ENCODE measurements at places on chromosomes 11 and 22.

- DNase-seq: no peak
These were observed 4.1 kb upstream of the PLAAT2 start for GRCh38 chr11:63567044-63567840.

DNA sequence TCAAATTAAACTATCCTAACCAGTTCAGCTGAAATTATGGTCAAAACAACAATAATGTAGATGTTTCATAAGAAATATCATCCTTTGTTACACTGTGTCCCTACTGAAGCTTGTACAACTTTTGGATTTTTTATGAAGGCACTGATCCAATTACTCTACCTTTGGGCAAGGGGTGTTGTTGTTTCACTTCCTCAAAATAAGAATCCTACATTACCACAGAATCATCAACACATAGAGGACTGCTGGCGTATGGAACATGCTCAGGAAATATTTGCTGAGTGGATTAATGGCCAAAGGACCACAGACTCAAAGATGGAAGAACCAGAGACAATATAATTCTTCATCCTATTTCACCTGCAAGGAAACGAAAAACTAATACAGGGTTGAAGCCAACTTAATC, 907.5 kb upstream of the CCDC90B start:
- no peak for DNase-seq

DNA sequence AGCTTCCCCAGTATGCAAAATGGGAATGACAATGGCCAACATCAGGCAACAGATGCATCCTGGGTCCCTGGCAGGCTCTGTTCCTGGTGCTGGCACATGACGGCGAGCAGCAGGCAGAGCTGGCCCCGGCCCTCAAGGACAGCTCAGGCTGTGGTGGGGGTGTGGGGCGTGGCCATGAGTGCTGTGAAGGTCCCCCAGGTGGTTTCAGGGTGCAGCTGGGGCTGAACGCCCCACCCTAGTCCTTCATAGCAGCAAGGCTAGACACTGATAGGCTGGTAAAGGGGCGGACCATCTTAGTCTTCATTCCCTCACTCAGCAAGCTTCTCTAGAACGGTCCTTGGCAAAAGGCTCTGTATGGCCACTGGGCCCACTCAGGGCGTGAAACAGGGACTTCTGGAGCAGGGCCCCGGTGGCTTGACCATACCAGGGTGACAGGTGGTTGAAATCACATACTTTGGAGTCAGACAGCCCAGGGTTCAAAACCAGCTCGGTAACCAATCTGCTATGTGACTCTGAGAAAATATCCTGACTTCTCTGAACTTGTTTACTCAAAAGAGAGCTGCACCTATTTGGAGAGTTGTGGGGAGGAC, 15.1 kb downstream of the NPTXR start:
- no peak for DNase-seq

- no peak for DNase-seq
These were observed 38.3 kb upstream of the TFIP11 start for GRCh38 chr22:26550498-26551033.

DNA sequence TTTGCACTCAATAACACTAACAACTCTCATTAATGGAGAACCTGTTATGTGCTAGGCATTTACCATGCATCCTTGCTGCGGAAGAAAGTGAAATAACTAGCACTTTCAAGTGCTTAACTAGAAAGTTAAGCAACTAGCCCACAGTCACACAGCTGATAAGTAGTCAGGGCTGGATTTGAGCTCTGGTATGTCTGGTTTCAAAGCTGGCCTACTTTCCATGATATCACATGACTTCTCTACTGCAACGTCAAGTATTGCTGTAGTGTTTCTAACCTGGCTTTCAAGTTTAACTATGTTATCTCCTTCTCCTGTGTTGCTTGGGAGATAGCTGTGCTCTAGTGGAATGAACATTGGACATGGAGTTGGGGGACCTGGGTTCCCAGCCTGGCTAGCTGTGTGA, 12.1 kb downstream of the SLC15A3 start:
- no peak for DNase-seq

DNA sequence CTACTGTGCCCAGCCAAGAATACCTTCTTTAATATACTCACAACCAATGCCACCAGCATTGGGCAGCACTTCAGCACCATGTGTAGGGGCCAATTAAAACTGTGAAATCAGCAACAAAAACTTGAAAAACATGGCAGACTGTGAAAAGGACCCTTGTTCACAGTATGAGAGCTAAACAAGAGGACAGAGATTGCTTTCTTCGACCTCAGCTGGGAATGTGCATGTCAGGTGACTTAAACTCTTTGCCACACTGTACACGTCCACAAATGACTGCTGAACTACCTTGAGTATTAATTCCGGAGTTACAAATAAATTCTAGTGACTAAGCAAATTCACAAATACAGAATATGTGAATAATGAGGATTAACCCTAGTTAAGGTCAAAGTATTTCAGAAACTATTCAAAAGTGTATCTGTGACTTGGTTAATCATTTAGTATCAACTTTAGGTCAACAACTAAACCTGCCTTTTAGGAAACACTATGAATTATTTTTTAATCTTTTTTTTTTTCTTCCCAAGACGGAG, 33.0 kb downstream of the DDX6 start:
- no peak for DNase-seq

DNA sequence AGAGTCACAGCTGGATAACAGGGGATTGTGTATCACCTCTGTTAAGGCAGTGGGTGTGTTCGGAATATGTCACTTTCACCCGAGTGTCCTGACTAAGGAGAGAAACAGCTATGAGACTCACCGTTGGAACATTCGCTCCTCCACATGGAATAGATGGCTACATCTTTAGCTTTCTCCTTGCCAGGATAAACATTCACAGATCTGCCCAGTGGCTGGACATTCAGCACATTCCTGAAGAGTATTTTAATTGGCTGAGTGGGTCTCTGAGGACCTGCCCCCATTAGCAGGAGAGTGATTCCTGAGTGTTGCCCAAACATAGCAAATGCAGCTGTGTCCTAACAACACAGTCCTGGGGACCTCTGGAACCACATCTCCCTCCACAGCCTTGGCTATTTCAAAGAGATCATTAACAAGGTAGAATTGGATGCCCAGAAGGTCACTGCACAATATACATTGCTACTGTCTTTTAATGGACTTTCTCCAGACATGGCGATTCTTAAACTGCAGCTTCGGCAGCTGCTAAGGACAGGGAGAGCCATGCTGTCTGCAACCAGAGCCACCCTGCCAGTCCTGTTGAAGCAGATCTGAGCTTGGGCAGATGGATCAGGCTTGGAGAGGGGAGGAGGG, 435.0 kb upstream of the CADM1 start:
- DNase-seq: no peak

DNA sequence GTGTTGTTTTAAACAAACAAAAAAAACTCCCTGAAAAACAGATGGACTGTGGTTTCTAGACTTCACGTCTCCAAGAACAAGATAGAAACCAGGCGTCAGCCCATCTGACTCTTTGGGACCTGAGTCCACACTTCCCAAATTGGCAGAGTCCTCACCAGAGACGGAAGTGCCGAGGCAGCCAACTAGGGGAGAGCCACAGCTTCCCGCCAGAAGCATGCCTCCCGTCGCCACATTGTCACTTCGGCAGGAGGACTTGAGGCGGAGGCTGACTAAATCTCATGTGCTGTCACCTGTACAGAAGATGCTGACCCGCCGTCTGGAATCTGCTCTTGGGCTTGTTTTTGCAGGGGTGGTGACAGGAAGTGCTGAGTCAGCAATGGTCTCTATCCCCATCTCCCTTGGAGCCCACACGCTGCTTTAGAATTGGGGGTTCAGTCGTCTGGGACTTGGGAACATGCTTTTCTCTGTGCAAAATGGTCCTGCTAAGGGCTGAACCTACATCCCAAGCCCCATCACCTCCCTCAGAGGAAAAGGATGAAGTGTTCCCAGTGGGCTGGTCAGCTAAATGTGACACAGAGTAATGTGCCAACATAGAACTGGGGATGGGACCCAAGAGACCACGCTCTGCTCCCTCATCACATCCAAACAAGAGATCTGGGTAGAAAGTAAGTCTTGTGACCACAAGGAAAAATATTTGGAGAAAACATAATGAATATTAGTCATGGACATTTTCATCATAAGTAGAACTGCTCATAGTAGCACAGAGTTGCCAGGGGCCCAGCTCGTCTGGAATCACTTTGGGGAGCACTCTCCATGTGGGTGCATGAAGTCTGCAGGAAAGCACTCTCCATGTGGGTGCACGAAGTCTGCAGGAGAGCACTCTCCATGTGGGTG, 152.9 kb downstream of the SNX19 start:
- no peak for DNase-seq

GRCh38 chr22:48199667-48200066, 1437.2 kb downstream of the TBC1D22A start:
- DNase-seq: no peak

GRCh38 chr11:9133956-9134355, 42.6 kb upstream of the SCUBE2 start:
- DNase-seq: no peak

- no peak for DNase-seq
These were observed 21.6 kb downstream of the RTN4R start for GRCh38 chr22:20246368-20247009.

Measured in stimulated activated CD8-positive, alpha-beta memory T cell treated with anti-CD3 and anti-CD28 coated beads, Interleukin-4, amount 100 ng/mL, for 1 hour (primary cell).